ENCODE measurements at places on chromosomes 3 and 15.

DNA sequence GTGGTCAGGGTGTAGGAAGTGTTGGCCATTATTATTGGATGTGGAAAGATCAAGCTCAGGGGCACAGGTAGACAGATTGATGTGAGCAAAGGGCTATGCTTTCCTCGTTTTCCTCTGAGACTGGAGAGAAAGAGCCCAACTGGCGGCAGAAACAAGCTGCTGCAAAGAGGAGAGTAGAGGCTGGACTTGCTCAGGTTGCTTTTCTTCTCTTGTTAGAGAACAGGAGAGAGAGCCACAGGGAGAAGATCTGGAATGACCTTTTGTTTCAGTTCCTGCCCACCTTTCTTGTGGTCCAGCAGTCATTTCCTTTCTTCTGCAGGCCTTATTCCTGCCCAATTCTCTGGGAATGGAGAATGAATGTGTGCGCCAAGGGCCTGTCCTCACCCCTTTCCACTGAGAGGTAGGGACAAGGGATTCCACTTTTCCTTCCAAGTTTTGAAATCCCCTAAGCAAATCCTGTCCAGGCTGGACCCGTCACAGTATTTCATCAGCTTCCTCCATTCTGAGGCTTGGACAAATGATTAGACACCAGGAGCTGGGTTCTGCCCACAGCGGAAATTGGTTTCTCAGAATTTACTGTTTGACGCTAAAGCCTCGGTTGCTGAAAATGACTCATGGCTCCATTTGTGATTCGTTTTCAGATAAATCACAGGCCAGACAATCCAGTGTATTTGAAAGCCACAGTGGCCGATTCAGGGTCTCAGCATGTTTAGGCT, 16.1 kb downstream of the ZNF80 start:
- DNase-seq, result no peak

DNA sequence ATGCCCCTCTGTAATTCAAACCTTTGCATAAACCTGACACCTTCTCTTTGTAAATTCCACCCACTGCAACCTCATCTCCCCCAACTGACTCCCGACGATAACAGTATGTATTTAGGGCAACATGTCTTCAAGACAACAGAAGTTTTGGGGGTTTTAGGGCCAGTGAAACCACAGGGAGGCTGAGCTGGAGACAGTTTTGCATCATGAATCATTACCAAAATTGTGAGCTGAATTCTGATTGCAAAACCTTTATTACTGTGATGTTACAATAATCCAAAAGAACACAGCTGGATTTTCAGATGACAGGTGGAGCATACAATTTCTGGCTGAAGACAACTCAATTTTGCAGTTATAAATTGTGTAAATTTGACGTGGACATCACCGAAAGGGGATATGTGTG, 281.3 kb upstream of the TTC14 start:
- DNase-seq, result no peak

DNA sequence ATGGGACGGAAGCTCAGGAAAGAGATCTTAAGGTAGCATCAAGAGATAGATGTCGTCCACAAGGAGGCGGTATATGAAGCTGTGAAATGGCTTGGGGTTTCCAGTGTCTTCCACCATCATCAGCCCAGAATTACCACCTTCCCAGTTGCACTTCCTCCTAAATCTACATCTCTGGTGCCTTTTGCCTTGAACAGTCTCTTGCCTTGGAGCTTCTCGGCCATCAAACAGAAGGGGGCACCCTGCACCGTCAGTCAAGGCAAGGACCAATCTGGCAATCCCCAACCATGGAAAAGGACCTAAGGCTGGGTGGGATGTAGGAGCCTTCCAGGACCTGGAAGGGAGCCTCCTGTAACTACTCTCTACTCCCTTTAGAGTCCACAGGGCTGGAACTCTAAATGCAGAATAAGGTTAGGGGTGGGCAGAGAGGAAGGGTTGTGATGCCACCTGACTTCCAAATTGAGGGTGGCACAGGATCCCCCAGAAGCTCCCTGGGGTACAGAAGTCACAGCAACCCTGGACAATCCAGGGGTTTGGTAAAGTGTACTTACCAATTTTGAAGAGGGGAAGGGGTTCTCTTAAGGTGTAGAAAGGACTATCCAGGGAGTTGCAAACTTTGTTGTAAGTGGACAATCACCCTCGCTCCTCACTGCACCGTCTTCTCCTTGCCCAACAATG, 1.0 kb upstream of the RYR3 start:
- DNase-seq, result no peak

DNA sequence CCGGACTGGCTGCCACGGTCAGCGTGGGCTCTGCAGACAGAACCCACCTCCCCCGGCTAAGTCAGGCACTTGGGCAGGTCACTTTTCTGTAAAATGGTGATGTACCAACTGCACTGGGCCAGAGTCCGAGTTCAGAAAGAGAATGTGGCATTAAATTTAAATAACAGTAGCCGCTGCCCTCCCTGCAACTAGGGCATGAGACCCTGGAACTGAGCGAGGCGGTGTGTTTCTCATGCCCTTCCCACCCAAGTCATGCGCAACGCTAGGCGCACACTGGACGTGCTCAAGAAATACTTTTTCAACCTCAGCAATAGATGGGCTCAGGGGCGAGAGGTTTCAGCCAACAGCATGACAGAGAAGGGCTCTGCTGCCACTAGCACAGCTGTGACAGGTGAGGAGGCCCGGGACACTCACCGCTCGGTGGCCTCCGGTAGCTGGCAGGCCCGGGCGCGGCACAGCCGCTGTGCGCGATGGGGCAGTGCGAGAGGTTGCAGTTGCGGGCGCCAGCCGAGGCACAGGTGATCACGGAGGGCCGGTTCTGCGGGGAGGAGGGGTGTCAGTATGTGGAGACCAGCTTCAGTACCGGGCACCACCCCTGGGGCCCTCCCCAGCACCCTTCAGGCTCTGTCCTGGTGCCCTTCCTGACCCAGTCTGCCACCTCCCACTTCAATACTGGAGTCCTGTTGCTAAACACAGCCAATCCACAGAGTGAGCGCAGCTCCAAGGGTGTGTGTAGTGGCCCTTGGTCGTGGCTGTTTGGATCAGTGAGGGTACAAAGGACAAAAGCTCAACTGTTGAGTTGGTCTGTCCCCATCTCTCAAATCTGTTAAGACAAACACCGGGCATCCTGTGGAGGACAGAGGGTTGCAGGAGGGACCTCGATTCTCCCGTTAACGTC, 84.5 kb downstream of the VGLL4 start:
- no peak for DNase-seq

DNA sequence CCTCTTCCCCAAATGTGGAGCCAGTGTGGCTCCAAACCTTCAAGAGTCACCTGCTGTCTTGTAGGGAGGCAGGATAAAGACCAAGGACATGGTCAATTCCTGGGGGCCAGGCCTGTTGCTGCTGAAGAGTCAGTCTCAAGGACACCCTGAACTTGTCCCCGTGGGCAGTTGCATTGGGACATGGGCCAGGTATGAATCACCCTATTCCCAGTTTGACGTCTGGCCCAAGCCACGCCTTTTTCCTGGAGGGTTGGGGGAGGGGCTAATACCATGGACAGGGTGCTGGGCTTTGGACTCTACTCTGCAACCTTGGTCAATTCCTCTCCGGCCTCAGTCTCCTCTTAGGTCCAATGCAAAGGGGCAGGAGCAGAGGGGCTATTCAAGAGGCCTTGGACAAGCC, 10.4 kb downstream of the ATP2B2 start:
- DNase-seq, result no peak

- DNase-seq, result no peak
Measured at GRCh38 chr3:42906070-42906847, at the start of gene ZNF662. TSS of gene ZNF662 (plus strand) at chr3:42906142. CDS start at chr3:42908115, 1,973 bp downstream.

- DNase-seq, result no peak
Measured at GRCh38 chr3:23549148-23549910, 256.4 kb upstream of the UBE2E1 start.

- DNase-seq, result no peak
Measured at GRCh38 chr3:11835028-11835639, 11.6 kb downstream of the TAMM41 start.

GRCh38 chr15:69319384-69320375, 21.0 kb downstream of the PAQR5 start:
- no peak for DNase-seq

- DNase-seq, result no peak
Measured at GRCh38 chr3:148466143-148466542, 231.6 kb upstream of the AGTR1 start.

DNA sequence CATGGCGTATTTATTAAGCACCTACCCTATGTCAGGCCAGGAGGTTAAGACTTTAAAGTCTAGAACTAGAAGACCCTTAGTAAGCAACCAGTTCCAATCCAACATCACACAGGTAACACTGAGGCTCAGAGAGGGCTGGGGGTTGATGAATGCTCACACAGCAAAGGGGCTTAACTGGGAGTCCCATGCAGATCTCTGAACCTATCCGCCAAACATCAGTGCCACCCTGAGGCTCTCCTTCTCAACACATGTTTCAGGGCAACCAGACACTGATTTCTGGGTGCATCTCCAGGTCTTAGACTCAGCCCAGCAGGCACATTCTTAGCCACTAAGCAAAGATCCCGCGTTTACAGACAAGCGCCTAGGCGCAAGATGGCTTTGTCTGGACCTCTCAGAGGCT, 92.0 kb upstream of the SLC6A11 start:
- no peak for DNase-seq

Measured in D341Med (cell line).